NCI-H510A treated with DMSO at 0.1 percent for 48 hours (cell line): ENCODE measurements at places on chromosomes 6 and 20.

DNA sequence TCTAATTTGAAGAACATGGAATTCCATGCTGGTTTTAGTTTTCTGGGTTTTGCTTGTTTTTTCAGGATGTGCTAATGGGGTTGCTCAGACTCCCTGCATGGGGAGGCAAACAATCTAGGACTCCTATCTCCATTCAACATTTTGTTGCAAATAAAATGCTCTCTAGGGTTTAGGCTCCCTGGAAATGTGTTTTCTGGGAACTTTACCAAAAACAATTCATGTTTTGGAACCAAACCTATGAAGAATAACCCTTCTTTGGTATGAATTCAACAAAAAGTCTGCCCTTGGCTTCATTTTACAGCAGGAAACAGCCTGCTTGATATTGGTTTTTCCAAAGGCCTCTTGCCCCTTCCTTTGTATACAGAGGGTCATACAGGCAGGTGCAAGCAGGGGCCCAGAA lies 217.7 kb downstream of the FOXA2 start:
- no peak for DNase-seq

- DNase-seq: no peak
Observed at GRCh38 chr6:16240589-16241320, 2.4 kb downstream of the GMPR start.

GRCh38 chr6:21202521-21202920 lies 391.0 kb upstream of the SOX4 start:
- no peak for DNase-seq

DNA sequence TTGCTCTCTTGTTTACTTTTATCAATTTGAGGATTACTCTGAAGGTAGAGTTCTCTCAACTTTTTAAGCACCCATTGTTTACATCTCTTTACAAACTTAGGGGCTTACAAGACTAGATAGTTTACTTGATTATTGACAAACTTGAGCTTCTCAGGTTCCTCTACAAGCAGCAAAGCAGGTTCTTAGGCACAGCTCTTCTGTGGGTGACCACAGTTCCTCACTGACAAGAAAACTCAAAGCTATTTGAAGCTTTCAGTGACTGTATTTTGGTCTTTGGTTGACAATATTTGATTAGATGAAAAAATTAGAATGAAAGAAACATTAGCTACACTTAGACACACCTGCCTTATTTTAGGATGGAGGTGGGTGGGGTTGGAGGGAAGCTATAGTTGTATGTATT lies 327.3 kb upstream of the RUNX2 start:
- no peak for DNase-seq

GRCh38 chr6:14371530-14371929 lies 254.0 kb downstream of the CD83 start:
- DNase-seq: no peak

GRCh38 chr20:43102394-43102793 lies 87.3 kb downstream of the PTPRT start:
- no peak for DNase-seq

DNA sequence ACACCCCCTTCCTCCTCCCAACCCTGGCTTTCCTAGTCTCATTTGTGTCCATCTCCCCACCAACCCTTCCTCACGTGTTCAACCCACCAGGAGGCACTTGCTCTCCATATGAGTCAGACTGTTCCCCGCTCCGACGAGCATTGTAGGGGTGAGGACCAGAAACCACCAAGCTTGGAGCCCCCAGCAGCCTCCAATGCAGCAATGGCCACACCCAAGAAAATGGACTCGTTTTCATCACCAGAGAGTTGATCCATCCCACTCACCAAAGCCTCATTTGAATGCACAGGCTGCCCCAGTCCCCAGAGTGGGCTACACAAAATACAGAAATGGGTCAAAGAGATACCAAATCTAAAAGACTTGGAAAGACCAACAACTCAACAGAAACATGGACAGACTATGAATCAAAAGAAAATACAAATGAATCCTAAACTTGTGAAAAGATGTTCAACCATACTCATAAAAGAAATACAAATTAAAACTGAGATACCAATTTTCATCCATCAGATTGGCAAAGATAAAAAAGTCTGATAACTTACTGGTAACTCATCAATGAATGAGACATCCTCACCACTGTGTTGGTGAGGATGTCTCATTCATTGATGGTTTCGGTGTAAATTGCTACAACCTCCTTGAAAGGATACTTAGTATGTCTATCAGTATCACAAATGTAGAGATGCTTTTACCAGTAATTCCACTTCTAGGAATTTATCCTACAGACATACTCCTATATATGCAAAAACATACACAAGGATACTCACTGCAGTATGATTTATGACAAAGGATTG lies 68.1 kb downstream of the TRERF1 start:
- no peak for DNase-seq

- DNase-seq: no peak
Observed at GRCh38 chr6:145727817-145728388, 7.4 kb downstream of the EPM2A start.

DNA sequence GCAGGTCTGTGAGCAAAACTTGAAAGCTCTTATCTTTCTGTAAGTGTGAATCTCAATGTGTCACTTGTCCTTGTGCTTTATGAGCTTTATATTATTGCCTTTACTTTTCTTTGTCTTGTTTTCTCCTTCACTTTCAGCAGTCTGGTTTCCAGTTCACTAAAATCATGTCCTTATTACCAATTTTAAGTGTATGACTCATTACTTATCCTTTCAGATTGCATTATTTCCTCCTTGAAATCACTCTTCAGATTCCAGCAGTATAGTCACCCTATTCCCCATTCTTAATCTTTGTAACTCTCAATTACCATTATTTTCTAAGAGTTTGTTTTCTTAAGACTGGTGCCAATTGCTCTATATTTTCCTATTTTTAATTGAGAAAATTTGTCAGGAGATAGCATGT lies 117.4 kb upstream of the GRIK2 start:
- no peak for DNase-seq

GRCh38 chr20:19210391-19211155 lies 1.9 kb upstream of the SLC24A3 start:
- peak; percentile 32 for DNase-seq

DNA sequence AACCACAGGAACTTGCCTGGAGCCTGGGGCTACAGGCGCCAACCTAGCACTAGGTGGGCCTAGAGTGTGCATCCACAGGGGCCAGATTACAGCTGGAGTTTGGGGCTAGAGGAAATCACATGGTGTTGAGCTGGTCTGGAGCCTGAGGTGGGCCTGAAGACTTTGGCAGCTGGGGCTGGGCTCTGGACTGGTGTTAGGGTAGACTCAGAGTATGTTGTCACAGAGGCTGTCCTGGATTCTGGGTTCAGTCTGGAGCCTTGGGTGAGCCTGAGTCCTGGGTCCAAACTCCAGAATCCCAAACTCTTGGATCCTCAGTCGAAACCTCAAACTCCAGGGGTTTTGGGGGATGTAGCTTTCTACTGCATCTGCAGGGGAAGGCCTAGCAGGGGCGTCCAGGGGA lies 356.7 kb downstream of the FRK start:
- DNase-seq: no peak

GRCh38 chr6:125924169-125924568 lies 32.4 kb upstream of the HINT3 start:
- DNase-seq: no peak

- peak; percentile 39 for DNase-seq
Observed at GRCh38 chr6:157873735-157874344, 50.8 kb downstream of the SNX9 start.

DNA sequence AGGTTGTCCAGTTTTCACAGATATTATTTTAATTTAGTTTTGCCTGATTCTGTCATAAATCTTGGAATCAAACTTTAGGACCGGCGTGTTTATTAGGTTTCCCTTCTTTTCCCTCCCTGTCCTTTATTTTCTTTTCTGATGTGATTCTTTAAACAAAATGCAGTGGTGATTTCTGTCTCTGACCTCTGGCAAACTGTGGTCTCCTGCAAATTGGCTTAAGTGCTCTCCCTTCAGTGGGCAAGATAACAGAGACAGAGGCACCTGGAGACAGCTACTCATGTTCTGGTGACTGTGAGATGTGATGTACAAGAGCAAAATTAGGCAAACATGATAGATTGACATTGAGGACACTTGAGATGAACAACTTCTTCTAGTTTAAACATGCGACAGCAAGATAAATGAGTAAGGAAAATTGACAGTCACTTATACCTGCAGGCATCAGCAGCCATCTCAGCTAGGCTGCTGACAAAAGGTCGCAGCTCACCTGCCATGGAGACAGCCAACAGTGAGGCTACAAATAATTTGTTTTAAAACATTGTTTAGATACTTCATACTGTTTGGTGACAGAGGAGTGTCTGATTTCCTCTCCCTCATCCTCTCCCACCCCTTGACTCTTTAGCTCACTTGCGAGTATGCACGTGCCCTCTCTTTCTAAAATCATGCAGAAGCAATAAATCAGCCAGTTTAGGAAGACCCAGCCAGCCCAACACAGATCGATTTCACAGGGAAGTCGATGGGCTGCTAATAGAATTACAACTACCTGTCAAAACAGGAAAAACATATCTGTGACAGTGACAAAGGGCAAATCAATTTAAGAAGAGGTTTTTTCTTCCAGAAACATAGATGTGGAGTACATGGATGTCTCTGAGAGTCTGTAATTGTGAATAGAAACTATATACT lies 63.4 kb upstream of the MAP3K7 start:
- DNase-seq: peak; percentile 80

DNA sequence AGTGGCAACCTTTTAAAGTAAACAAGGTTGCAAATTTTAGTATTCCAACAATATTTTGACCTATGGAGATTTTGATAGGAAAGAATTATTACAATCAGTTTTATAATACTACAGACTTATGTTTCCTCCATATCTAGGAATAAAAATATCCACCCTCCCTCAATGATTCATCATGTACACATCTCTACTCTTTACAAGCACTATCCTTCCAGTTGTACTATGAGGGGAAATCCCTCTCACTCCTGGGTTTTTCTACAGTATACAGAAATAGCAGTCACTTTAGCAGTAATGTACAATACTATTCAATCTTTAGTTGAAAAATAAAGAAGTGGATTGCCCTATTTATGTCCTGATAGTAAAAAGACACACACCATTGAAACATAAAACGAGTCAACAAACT lies 46.3 kb upstream of the SCML4 start:
- DNase-seq: no peak

DNA sequence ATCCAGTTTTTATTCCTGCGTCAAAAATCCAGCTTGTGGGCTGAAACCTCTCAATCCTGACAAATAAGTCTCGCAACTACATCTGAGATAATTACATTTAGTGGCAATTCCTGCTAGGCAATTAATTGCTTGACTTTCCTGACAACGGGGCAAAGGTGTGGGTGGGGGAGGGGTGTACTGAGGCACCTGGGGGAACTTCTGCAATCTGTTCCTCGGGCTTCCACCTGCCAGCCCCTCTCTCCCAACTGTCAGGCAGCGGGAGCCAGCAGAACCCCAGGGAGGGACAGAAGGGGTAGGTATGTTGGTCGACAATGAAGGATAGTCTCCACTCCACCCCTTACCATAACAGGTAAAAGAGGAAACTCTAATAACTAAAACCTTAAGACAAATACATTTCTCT lies 6.8 kb downstream of the C6orf52 start:
- no peak for DNase-seq

DNA sequence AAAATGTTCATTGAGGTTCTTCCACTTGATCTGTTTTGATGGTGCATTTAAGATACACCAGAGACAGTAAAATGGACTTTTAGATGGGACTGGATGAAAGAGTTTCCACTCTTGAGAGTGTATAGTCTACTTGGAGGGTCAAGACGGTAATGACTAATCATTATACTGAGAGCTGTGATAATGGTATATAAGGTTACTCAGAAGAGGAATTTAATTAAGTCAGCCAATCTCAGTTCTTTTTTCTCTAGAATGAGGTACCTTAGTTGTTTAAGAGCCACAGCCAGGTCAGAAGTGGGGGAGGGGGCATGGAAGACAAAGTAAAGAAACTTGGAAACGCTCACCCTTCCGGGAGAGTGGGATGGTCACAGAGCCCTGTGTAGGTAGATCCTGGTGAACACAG lies 123.9 kb downstream of the MAP3K4 start:
- DNase-seq: no peak

DNA sequence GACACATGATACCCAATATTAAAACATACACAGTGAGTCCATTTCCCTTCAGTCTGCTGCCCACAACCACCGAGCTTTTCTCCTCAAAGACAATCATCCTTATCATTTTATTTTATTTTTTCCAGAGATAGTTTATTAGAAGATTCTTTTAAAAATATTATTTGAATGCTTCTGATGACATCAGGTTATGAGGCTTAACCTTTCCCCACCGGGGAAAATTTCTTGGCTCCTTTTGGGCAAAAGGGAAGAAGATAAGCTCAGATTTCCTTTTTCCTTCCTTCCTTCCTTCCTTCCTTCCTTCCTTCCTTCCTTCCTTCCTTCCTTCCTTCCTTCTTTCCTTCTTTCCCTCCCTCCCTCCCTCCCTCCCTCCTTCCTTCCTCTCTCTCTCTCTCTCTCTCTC lies 149.5 kb upstream of the CITED2 start:
- DNase-seq: no peak

DNA sequence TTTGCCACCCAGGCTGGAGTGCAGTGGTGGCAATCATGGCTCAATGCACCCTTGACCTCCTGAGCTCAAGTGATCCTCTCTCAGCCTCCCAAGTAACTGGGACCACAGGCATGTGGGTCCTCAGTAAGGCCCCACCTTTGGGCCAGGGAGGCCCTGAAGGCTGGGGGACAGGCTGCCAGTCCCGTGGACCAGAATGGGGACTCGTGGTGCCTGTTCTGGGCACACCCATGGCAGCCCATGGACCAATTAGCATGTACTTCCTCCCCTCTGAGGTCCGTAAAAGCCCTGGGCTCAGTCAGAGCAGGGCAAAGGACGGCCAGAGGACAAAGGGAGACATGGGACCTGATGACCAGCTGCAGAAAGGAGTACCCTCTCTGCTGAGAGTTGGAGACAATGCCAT lies 1590.8 kb downstream of the KHDRBS2 start:
- no peak for DNase-seq

GRCh38 chr20:49608752-49609670 lies 41.1 kb upstream of the PTGIS start:
- peak; percentile 82 for DNase-seq

GRCh38 chr6:140897349-140897748 lies 1235.4 kb upstream of the GJE1 start:
- DNase-seq: no peak

DNA sequence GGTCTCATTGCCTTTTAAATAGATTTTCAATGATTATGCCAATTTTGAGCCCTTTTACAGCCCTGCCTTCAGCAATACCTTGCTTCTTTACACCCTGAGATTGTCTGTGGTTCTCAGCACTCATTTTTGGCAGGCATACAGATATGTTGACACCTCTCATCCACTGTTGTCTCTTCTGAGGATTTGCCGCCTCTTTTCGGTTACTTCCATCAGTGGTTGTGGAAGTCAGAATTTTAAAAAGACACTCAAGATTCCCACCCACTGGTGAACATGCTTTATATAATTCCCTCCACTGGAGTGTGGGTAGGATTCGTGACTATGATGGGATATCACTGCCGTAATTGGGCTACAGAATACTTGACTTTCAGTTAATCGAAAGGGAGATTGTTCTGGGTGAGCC lies 37.4 kb upstream of the KIF13A start:
- no peak for DNase-seq

- no peak for DNase-seq
Observed at GRCh38 chr6:2072453-2072852, 173.0 kb downstream of the GMDS start.

GRCh38 chr6:26214803-26215584 lies 127.8 kb downstream of the HFE start:
- DNase-seq: no peak
